ENCODE measurements at places on chromosomes 1 and 21.
A peak's percentile ranks its signal among the peaks of the same experiment; 100 is the strongest.

- DNase-seq = no peak
These were observed 2110.3 kb downstream of the NCAM2 start for GRCh38 chr21:23108533-23108932.

DNA sequence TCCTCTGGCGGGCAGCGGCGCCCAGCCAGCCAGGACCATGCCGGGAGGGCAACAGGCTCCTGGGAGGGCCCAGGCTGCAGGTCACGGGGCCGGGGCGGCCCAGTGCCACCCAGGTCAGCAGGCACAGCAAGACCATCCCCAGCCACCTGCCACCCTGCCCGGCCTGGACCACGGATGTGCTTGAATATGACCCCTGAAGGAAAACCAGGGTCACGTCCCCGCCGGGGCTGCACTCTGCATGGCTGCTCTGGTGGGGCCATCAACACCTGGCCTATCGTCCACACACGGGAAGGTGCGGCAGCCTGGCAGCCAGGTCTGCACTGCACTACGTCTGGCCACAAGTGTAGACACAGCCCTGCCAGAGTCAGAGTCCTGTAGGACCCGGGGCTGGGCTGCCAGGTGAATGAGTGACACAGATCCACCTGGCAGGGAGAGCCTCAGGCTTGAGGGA, 6.9 kb downstream of the WNT9A start:
- DNase-seq = no peak

- DNase-seq = no peak
These were observed 33.8 kb upstream of the NFASC start for GRCh38 chr1:204836856-204837255.

DNA sequence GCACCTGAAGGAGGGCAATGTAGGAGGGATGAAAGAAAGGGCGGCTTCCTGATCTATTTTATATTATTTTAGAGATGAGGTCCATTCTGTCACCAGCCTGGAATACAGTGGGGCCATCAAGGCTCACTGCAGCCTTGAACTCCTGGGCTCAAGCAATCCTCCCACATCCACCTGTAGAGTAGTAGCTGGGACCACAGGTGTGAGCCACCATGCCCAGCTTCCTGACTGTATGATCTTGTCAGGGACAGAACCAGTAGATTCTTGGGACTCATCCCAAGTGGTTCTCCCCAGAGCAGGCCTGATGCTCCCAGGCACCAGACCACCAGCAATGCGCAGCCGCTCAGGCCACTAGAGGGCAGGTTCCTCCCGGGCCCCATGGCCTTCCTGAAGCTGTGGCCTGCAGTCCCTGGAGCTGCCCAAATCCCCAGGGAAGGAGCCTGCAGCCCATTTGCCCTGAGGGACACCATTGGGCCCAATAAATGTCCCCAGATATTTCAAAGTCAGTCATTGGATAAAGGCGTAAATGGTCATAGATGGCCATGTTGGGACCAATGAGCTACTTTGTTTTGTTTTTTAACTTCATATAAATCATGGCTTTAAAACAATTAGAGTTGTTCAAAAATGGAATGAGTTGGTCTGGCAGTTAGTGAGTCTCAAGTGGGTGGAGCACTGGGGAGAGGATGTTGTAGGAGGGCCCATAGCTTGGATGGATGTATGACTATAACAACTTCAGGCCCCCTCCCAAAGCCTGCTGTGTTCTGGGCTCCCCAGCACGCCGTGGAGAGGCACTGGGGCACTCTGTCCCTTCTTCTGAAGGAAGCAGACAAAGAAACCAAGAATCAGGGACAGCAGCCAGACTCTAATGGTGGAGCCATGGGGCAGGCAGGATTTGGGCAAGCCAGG, 44.7 kb upstream of the GOLT1A start:
- peak; percentile 51 for DNase-seq

- DNase-seq = no peak
These were observed 453 bp upstream of the TTLL10 start for GRCh38 chr1:1173061-1173792.

DNA sequence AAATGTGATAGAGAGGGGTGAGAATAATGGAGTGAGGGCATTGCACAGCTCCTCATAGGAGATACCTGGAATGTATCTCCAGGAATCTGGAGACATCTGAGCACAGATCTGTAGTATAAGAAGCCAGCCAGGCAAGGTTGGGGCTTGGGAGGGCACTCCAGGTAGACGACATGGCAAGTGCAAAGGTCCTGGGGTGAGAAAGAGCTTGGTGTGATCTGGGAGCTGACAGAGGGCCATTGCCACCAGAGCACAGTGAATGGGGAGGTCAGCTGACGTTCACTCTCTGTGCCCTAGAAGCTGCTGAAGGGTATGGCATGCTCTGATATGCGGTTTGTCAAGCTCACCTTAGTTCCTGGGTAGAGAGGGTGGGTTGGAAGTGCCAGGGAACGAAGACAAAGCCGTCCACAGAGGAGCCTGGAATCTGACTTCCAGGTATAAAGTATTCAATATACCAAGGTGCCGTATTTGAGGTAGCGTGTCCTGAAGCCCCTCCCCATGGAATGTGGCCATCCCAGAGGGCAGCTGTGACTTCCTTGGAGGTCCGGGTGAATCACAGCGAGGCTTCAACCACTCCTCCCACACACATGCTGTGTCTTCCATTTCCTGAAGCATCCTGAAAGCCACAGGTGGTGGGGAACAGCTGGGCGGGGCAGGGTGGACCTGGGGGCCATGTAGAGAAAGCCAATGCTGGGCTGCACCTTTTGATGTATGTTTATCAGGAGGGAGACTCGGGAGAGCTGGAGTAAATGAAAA, 182.7 kb upstream of the KLHDC7A start:
- no peak for DNase-seq

DNA sequence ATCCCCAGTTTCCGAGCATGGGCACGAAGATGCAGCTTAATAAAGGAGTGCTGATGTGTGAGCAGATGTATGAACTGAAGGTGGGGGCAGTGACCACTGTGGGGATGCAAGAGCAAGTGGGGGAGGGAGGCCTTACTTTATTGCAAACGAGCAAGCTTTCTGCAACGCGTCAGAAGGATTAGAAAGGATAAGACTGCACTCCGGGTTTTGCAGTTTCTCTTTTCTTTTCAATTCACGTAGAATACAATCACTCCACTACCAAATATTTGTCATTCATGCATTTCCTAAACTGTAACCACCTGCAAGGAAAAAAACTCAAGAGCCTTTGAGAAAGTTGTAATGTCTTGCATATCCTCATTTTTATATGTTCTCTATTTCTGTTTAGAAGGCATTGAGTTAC, 4.3 kb upstream of the OR2C3 start:
- DNase-seq = peak; percentile 72

- DNase-seq = no peak
These were observed 112.8 kb downstream of the RIPK4 start for GRCh38 chr21:41653954-41654491.

DNA sequence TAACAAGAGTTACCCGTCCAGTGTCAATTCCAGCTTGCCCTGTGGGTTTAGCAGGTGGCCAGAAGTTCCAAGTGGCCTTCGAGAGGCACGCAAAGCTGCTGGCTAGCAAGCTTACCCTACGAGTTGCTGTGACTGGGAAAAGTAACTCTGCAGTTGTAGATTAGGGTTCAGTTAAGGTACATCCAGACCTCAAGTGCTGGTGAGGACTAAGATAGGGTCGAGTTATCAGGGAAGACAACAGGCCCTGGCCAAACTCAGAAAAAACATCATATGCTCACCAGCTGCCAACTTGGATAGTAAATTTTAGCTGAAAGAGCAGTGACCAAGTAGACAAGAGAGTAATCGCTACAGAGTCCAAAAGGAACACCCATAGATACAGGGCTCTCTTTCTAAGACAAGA, 27.7 kb upstream of the LRRC7 start:
- DNase-seq = peak; percentile 48

DNA sequence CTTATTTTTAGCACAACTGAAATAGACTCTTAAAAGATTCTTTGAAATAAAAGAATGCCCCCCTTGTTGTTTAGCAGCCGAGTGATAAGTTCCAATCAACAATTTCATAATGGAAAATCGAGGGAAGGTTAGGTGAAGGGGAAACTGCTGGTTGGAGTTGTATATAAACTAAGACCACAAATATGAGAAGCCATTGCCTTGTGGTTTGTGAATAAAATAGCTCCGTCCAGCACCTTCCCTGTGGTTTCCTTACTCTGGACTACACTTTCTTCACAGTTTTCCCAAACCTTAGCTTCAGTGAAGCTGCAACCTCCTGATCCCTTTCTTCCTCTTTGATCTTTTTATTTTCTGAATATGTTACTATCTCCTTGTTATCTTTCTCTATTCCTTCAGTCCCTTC, 6.7 kb upstream of the RAB3GAP2 start:
- DNase-seq = no peak

GRCh38 chr1:115670476-115671175, 28.9 kb downstream of the VANGL1 start:
- no peak for DNase-seq

DNA sequence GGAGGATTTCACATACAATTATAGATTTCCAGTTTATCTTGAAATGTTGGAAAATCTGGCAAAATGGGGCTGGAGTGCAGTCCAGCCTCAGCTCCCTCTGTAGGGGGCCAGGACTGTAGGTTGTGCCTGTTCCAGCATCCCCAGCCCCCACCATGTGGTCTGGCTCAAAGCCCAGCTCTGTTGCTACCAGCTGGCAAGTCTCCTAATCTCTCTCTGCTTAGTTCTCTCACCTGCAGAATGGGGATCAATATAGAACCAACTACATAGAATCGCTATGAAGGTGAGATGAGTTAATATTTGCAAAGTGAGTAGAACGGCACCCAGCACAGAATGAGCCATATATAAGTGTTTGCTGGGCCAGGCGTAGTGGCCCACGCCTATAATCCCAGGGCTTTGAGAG, 50.0 kb upstream of the TARDBP start:
- DNase-seq = peak; percentile 40
